ENCODE measurements at places on chromosomes 7 and 10.
A peak's percentile ranks its signal among the peaks of the same experiment; 100 is the strongest.

- no peak for DNase-seq
These were observed 13.9 kb upstream of the ATP6V0E2 start for GRCh38 chr7:149859876-149860275.

- DNase-seq = peak; percentile 62
These were observed at the start of gene STAMBPL1 for GRCh38 chr10:88879534-88880281. Gene STAMBPL1, plus strand, starts transcription at chr10:88880245. Its CDS starts 21,464 bp downstream, at chr10:88901709.

- no peak for DNase-seq
These were observed 311.7 kb upstream of the HPS1 start for GRCh38 chr10:98758463-98758862.

GRCh38 chr10:72265990-72266865 lies 7.5 kb upstream of the DDIT4 start:
- DNase-seq = no peak

DNA sequence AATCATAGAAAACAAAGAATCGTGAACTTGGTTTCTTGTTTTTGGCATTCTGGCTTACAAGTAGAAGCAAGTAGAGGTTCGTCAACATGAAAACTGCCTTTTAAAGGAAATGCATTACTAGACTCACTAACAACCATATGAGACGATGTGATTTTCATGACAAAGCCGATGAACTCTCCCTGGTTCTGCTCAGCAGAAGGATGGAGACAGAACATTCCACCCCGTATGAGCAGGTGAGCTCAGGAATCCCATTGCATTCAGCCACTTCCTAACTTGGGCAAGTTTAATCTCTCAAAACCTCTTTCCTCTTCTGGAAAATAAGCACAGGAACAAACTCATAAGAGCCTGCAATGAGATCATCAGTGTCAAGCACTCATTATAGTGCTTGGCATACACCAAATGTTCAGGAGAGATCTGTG lies 57.4 kb upstream of the SVIL start:
- no peak for DNase-seq

- no peak for DNase-seq
These were observed 211.3 kb upstream of the DPP6 start for GRCh38 chr7:153840861-153841260.

GRCh38 chr10:72264536-72264935 lies 9.2 kb upstream of the DDIT4 start:
- DNase-seq = no peak

DNA sequence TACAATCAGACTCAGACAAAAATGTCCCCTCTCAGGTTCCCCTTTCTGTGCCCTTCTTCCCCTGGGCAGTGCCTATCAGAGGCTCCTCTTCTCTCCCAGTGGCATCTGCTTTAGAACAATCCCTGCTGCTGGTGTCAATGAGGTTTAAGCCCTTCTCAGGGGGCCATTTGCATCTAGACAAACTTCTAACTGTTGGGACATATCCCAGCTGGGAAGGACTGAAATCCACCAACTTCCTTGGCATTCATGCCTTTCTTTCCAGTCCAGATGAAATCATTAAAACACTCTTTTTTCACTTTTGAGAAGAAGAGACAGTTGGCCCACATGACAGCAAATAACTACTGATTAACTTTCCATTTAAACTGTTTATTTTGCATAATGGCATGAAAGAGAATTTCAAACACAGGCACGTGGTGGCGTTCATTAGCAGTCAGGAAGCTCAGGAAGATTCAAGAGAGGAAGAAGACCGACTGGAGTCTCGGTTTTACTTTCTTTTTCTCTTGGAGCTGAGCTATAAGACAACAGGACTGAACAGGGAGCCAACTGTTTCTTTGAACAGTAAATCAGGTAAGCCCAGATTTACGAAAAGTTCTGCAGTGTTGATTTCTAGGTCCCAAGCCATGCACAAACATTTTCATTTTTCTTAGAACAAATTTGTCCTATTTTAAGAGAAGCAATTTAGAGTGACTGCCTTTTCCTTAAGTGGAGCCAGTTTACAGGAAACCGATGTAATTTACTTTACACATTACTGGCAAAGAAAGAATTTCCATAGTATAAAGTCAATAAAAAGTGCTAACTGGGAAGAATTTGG lies at the start of gene GIMAP2:
TSS of gene GIMAP2 (plus strand) at position 488 of the 811 bp plus-strand sequence. CDS start 1,354 bp downstream, outside the sequence.
- DNase-seq = no peak

DNA sequence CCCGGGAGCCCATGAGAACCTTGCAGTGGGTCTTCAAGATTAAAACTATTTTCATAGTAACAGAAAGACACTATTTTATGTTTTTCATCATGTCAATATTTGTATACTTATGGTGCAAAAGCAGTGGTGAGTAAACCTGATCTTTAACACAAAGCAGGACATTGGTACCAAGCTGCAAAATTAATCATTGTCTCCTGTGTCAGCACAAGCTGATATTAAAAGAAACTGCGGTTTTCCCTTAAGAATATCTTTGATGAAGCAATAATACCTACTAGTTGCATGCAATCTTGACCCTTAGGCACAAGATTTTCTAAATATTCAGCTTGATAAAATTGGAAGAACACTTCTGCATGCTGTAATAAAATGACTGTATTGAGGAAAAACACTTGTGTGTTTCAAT lies 121.7 kb downstream of the MDFIC start:
- no peak for DNase-seq

GRCh38 chr10:75612904-75613684 lies 181.7 kb downstream of the LRMDA start:
- DNase-seq = no peak

DNA sequence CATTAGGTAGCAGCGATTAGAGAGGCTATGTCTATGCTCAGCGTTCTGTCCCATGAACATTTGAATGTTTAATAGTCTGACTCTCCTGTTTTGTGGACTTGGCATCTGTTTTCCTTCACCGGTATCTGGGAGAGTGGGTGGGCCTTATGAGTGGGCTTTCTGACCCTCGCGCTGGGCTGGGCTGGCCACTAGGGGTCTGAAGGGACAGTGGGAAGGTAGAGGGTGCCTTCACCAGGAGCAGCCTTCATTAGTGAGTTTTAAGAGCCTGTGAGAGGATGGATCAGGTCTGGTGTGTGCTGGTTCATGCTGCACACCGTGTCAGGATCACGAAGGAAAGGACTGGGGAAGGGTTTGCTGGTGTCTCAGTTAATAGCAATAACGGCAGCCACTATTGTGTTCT lies 33.4 kb downstream of the DCLRE1A start:
- DNase-seq = no peak

DNA sequence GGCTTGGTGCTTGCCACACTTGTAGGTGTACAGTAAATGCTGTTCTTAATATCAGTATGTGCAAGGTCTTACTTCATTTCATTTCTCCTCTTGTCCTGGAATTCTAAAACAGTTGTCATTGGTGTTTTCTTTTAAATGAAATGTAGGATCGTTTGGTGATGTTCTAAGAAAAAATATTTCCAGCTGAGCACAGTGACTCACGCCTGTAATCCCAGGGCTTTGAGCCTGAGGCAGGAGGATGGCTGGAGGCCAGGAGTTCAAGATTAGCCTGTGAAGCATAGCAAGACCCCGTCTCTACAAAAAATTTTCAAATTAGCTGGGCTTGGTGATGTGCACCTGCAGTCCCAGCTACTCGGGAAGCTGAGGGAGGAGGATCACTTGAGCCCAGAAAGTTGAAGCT lies 32.6 kb upstream of the ELN start:
- no peak for DNase-seq

DNA sequence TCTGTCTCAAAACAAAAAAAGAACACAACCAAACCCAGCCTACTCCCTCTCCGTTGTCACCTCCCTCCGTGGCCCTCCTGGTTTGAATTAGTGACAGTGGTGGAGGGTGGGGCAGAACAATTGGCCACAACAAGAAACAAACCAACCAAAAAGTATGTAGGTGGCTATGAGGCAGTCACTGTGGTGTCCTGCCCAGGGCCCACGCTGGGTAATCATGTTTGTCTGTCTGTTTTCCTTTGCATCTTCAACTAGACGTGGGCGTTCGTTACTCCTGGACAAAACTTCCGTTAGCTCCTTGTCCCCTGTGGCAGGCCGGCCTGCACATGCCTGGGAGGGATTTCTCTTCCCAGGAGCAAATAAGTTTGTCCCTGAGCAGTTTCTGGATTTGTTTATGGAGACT lies 78.4 kb downstream of the XRCC2 start:
- DNase-seq = no peak

- DNase-seq = no peak
These were observed 12.8 kb downstream of the TFPI2 start for GRCh38 chr7:93877742-93878141.

DNA sequence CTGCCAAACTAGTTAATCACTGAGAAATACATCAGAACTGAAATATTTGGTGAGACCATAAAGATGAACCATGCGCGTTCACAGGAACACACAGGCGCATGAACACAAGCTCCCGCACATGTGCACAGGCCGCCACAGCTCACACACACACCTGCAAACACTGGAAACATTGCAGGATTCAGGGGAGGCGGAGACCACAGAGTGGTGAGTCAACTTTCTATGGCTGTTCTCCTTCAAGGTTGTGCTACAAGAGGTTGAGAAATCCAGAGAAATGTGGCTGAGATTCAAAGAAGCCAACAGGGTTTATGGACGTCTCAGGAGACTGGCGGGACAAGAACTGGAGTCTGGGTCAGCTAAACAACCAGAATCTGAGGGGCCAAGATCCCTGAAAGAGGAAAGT lies 17.8 kb downstream of the ESYT2 start:
- DNase-seq = no peak

- DNase-seq = no peak
These were observed 38.7 kb downstream of the PPIF start for GRCh38 chr10:79385804-79386531.

GRCh38 chr10:28664369-28664740 lies 13.0 kb upstream of the BAMBI start:
- DNase-seq = no peak

GRCh38 chr7:100013328-100013676 lies 2.1 kb upstream of the ZKSCAN1 start:
- DNase-seq = no peak

GRCh38 chr7:16223963-16224707 lies 197.2 kb downstream of the CRPPA start:
- DNase-seq = peak; percentile 4

GRCh38 chr10:132537684-132538001 lies at the start of gene INPP5A:
Gene INPP5A, plus strand, starts transcription at chr10:132537787. Its CDS starts 310 bp downstream, at chr10:132538097.
- no peak for DNase-seq

GRCh38 chr7:77788327-77788902 lies 9.8 kb downstream of the TMEM60 start:
- no peak for DNase-seq

DNA sequence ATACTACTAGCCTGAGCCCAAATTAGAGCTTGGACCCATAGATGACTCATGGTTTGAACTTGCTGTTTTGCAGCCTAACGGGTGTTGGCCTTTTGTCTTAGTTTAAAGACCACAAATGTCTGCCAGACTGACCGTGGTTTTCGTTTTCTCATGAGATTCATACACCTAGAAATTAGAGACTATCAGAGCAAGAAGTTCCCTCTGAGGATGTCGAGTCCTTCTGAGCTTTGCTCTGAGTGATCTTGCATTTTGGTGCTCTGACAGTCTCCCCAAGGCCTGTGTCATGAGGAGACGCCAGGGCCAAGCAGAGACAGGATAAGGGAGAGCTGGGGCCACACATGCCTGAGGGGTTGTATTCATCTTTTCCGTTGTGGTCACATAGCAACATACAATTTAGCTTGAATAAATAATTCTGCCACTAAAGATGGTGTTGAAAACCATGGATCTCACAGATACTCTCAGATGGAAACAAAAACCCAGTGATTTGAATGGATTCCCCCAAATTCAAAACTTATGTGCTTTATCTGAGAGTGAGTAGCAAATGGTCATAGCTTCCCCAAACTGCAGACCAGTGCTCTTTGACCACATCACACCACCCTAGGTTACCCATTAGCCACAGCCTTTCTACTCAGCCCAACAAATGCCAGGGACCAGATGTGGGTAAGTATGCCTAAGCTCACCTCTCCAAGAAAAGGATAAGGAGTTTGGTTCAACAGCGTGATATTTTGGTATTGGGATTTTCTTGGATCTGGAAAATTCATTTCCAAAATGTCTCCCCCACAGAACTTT lies 762.0 kb upstream of the IGFBP3 start:
- DNase-seq = no peak

DNA sequence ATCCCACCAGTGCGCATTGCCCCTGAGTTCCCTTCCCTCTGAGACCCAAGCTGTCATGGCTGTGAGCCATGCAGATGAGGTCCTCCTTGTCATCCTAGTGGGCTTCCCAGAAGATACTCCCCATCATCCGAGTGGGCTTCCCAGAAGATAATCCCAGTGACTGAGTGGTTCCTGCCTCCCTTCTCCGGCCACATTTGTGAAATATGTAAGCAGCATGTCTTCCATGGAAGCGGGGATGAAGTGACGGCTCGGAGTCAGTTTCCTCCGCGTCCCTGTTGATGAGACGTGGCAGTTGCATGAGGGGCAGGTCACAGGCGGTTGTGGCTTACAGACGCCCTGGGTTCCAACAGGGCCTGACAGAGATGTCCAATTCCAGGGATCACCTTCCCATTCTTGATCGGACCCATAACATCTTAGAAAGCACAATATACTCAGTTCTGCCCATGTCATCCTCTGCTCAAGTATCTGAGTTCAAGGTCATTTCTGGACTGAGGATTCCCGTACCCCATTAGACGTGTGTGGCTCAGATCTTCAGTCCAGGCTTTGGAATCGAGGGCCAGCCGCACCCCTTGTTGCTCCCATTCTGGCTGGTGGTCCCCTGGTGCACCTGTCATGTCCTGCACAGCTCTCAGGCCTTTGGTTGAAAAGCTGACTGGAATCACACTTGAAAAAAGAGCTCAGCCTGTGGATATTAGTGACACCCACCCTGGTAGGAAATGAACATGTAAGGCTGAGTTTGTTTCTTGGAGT lies 166.9 kb downstream of the PTPRN2 start:
- DNase-seq = no peak

- DNase-seq = no peak
These were observed 5.8 kb downstream of the EVX1 start for GRCh38 chr7:27248427-27248806.
